ENCODE measurements at places on chromosomes 6 and 20. TPM values are rescaled to one million over a fixed set of nuclear protein-coding genes. Genes with fewer than 3 reads are reported as not detected.

DNA sequence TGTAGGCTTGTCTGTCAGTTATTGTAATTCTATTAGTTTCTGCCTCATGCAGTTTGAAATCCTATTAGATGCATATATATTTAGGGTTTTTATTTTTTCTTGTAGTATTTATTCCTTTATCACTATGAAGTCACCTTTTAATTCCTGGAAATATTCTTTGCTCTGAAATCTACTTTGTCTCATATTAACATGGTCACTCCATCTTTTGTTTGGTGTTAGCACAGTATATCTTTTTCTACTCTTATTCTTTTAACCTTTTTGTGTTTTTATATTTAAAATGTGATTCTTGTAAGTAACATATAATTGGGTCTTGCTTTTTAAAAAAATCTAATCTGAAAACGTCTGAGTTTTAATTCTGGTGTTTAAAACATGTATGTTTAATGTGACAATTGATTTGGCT, 121.6 kb downstream of the GJA10 start:
- no peaks in the 10 kb centered on the region for H3K27me3 ChIP-seq
- no peak for DNase-seq
- H3K4me1 ChIP-seq, result no peaks in the 10 kb centered on the region
- H3K27ac ChIP-seq, result no peak overlapping the region

- no peak overlapping the region for H3K4me3 ChIP-seq
- no peak overlapping the region for H3K27ac ChIP-seq
- H3K4me1 ChIP-seq, result no peaks in the 10 kb centered on the region
- H3K36me3 ChIP-seq, result no peaks in the 10 kb centered on the region
- DNase-seq, result no peak
Observed at GRCh38 chr6:45209762-45210161, 118.4 kb upstream of the RUNX2 start.

GRCh38 chr6:2148748-2149147, 96.7 kb downstream of the GMDS start:
- no peak overlapping the region for H3K4me3 ChIP-seq
- no peak for DNase-seq
- no peaks in the 10 kb centered on the region for H3K36me3 ChIP-seq
- no peaks in the 10 kb centered on the region for H3K27me3 ChIP-seq
- no peak overlapping the region for H3K27ac ChIP-seq
- H3K4me1 ChIP-seq, result no peaks in the 10 kb centered on the region

The TCFL5 gene
- 5.7 TPM for polyA plus RNA-seq

DNA sequence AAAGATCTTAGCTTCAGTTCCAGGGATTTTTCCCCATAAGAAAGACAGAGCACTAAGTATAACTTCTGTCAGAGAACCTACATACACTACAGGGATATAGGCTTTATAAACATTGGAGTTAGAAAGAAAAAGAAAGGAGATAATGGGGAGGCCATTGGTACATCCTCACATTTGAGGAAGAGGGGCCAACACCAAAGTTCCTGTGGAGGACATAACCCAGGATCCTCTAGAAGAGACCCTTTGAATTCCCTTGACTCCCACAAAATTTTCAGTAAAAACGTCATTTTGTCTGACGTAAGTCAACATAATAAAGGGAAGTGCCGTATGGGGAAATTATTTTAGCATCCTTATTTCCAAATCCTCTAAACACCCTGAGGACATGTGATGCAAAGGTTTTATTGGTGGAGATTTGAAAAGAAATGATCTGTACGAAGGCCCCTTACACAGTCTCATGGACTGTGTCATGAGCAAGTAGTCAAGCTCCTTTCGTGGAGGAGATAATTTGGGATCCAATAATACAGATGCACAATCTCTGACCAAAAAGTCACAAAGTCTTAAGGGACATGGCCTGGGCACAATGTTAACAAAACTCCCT, 33.2 kb downstream of the HLA-DRA start:
- H3K36me3 ChIP-seq, result no peaks in the 10 kb centered on the region
- H3K27ac ChIP-seq, result peak overlapping the region; percentile 22
- no peaks in the 10 kb centered on the region for H3K27me3 ChIP-seq
- no peak for DNase-seq

The RGS19 gene
- polyA plus RNA-seq, result 8.1 TPM

The TRIM15 gene
- not detected for polyA plus RNA-seq

The HFE gene
- polyA plus RNA-seq, result 1.5 TPM

- no peak overlapping the region for H3K27ac ChIP-seq
- H3K27me3 ChIP-seq, result no peaks in the 10 kb centered on the region
- no peak overlapping the region for H3K4me3 ChIP-seq
- no peak for DNase-seq
- no peaks in the 10 kb centered on the region for H3K36me3 ChIP-seq
Observed at GRCh38 chr6:166562726-166563125, 23.8 kb downstream of the RAMACL start.

DNA sequence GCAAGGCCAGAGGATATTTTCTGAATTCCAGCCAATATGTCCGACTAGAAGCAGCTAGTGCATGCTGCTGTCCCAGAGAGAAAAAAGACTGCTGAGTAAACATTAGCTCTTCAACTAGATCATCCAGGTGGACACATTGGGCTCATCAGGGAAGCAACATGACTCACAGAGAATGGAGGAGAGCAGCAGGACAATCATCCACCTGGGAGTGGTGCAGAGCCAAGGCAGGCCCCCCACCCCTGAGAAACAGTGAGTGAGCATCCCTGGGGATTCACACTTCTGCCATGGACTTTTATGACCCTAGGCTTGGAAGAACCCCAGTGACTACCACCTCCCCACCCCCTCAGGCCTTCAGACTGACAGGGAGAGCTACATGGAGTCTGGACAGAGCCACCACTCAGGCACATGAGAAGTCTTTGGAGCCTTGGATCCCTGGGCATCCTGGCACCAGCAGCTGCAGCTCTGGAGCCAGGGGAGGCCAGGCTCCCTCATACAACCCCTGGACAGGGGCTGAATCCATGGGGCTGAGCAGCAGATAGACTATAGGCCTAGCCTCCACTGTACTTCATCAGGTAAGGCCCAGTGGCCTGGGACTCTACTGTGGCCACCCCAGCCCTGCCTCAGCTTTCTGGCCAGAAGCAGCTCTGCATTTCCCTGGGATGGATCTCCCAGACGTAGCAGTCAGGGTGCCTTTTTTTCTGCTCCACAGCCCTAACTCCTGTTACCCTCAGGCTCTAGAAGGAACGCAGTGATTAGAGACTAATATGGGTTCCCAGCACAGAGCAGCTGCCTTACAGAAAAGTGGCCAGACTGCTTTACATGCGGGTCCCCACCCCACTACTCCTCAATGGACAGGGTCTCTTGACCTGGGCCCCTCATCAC, 82.9 kb upstream of the RNF217 start:
- H3K4me1 ChIP-seq, result peaks cover 10% of the 10 kb centered on the region
- H3K27me3 ChIP-seq, result no peaks in the 10 kb centered on the region
- no peak overlapping the region for H3K4me3 ChIP-seq
- no peaks in the 10 kb centered on the region for H3K36me3 ChIP-seq

GRCh38 chr6:70221025-70221714, 81.7 kb downstream of the COL9A1 start:
- no peak overlapping the region for H3K27ac ChIP-seq
- H3K4me3 ChIP-seq, result no peak overlapping the region
- H3K36me3 ChIP-seq, result no peaks in the 10 kb centered on the region
- DNase-seq, result no peak

DNA sequence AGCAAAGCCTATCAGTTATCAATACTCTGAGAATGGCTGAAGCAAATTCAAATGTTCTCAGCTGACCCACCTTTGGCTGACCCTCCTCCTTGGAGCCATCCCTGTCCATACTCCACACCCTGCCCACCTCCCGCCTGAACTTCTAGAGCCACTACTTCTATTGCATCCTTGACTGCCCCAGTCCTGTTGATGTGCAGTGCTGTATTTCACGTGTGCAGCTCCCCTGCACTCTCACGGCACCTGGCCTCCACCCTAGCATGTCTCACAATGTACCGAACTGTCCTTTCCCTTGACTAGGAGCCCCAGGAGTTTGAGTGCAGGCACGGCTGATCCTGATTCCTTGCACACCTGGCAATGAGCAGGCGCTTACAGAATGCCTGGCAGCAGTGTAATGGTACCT, 7.0 kb downstream of the CPXM1 start:
- H3K27ac ChIP-seq, result no peak overlapping the region
- H3K4me3 ChIP-seq, result no peak overlapping the region
- no peaks in the 10 kb centered on the region for H3K4me1 ChIP-seq
- H3K27me3 ChIP-seq, result peaks cover 6% of the 10 kb centered on the region
- no peaks in the 10 kb centered on the region for H3K36me3 ChIP-seq

- peaks cover 11% of the 10 kb centered on the region for H3K36me3 ChIP-seq
- peak overlapping the region; percentile 66 for H3K4me3 ChIP-seq
- H3K4me1 ChIP-seq, result peaks cover 53% of the 10 kb centered on the region
- no peak for DNase-seq
- H3K27ac ChIP-seq, result peak overlapping the region; percentile 97
- no peaks in the 10 kb centered on the region for H3K27me3 ChIP-seq
Observed at GRCh38 chr20:35093267-35093884, 769 bp upstream of the TRPC4AP start.

Data from stomach (tissue), 19 donors.